ELF-1 (cell line): ENCODE measurements at places on chromosomes 1 and 21.
A peak's percentile ranks its signal among the peaks of the same experiment; 100 is the strongest.

DNA sequence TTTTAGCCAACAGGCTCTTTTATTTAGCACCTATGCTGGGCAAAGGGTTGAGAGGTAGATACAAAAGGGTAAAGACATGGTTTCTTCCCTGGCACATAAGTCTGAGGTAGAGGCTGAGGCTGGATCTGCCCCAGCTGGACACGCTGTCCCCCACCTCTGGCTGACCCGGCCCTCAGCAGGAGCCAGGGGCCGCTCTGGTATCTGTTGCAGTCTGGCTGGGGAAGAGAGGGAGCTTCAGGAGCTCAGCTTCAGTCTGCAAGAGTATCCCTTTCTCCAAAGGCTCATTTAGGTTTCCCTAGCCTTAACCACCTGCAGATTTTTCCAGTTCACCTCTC, 14.2 kb downstream of the BLACAT1 start:
- no peak for DNase-seq

DNA sequence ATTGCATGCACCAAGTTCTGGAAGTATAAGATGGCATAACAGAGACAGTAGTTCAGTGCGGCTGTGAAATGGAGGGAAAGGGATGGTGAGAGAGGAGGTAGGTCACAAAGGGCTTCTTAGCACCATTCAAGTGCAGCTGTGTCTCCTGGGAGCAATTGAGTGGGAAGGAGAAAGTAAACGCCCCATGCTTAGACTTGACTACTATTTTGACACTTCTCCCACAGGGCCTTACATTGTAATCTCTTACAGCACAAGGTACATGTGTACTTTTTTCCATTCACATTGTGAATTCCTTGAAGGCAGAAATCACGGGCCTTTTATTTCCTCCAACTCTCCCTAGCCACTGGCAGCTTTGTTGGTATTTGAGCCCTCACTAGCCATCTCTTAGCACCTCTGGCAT, 239.6 kb upstream of the FOXD3 start:
- DNase-seq, result no peak

DNA sequence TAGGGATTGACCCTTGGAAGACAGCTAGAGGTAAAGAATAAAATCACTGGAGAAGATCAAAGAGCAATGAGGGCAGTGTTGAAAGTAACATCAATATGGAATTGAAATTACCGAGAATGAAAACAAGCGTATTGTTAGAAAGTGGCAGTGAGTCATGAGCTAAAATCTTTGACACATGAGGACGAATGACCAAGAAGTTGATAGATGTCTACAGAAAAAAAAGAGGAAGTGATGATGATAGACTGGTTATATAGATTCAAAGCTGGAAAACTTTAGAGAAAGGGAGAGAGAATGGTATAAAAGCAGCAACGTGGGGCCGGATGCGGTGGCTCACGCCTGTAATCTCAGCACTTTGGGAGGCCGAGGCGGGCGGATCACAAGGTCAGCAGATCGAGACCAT, 12.5 kb upstream of the DNM3 start:
- no peak for DNase-seq

GRCh38 chr1:164240081-164240480, 318.9 kb upstream of the PBX1 start:
- DNase-seq, result peak; percentile 44

DNA sequence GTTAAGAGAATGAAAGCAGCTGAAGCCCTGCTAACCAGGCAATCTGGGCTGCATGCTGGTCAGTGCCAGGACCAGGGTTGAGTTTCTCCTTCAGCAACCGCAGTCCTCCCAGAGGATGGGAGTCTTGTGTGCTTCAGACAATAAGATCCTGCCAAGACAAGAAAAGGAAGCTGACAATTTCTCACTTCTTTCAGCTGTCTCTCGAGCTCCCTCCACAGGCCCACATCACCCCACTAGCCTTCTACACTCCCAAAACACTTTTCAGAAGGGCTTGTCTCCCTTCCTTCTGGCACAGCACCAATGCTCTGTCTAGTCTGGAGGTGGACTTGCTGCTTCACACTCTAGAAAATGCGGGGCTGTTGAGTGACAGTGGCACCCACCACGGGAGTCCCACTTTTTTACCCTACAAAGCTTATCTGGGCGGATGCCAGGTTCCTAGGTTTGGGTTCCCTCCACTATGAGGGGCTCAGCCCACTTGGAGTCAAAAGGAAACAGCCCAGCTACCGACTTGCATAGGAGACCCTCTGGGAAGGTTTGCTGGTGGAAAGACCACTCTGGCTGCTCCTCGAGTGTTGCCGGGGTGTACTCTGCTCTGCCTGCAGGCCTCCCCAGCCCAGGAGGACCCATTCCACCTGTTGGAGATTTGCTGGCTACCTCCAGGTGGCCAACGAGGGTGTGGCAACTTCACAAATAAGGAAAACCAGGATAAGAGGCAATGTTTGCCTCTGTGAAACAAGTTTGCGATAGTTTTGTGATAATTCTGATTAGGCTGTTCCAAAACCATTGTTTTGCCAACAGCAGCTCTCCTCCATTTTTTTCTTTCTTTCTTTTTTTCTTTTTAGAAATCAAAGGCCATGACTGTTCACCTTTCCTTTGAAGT, 68.9 kb downstream of the TENT5C start:
- DNase-seq, result peak; percentile 38

GRCh38 chr21:46145159-46145839, 10.1 kb downstream of the FTCD start:
- no peak for DNase-seq

DNA sequence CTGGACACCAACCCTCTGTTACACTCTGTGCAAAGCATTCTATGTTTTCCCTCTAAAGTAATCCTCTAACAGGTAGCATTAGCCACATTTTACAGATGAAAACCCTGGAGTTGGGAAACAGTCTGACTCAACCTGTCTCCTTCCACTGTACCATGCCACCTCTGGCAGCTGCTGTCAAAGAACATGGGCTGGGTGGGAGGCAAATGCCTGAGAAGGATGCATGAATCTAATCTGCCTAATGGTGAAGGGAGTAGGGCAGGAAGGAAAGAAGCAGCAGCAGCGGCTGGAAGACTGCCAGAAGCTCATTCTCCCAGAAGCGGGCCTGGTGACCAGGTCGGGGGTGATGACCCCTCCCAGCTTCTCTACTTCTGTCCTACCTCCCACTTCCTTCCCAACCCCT, 21.7 kb downstream of the LRRC71 start:
- DNase-seq, result no peak

GRCh38 chr1:7663451-7664146, 107.5 kb upstream of the VAMP3 start:
- no peak for DNase-seq

DNA sequence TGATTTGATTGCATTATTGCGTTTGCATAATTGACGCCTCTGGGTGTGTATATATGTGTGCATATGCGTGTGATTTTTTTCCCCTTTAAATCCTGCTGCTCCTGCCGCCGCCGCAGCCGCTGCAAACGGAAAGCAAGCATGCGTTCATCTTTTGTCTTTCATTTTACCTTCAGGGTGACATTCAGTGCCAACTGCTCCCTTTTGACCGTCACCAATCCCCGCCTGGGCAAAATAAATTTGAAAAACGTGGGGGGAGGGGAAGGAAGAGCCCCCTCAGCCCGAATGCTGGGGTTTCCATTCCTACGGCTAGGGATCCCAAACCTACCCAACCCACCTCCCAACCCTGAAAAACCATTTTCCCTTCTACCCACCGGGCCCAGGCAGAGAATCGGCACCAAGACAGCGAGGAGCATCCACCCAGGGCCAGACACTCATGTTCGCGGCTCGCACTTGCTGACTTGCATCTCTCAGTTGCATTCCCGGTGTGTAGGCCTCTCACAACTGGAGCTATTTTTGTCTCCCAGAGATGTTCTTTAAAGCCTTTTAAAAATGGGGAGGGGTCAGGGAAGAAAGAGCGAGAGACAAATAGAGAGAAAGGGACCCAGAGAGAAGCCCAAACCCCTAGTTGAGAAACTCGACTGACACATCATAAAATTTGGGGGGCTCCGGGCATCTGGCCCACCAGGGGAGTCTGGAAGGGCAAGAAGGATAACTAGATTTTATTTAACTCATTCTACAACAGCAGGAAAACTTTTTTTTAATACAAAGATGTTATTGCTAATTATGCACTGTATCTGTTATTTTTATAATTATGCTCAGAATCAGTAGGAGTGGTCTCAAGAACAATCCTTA, 367.1 kb upstream of the ESRRG start:
- DNase-seq, result no peak

- DNase-seq, result no peak
Measured at GRCh38 chr1:203424861-203425662, 50.5 kb upstream of the PRELP start.

- peak; percentile 39 for DNase-seq
Measured at GRCh38 chr1:66925944-66926343, 1.2 kb downstream of the MIER1 start.

DNA sequence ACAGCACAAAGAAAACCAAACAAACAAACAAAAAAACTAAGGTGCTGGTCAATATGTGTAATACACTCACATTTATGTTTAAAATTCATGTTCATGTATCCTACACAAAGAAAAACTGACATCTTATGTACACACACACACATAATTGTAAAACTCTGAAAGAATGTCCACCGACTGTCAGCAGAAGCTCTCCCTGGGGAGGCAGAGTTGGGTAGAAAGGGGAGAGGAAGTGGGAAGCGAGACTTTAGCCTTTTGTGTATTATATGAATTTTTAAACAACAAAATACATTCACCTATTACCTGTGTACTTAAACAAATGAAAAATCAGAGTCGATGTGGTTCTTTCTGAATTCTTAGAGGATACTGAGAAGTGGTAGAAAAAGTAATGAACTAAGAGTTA, 88.3 kb downstream of the ABCA4 start:
- no peak for DNase-seq

- peak; percentile 4 for DNase-seq
Measured at GRCh38 chr1:20729155-20729931, 3.2 kb downstream of the SH2D5 start.

DNA sequence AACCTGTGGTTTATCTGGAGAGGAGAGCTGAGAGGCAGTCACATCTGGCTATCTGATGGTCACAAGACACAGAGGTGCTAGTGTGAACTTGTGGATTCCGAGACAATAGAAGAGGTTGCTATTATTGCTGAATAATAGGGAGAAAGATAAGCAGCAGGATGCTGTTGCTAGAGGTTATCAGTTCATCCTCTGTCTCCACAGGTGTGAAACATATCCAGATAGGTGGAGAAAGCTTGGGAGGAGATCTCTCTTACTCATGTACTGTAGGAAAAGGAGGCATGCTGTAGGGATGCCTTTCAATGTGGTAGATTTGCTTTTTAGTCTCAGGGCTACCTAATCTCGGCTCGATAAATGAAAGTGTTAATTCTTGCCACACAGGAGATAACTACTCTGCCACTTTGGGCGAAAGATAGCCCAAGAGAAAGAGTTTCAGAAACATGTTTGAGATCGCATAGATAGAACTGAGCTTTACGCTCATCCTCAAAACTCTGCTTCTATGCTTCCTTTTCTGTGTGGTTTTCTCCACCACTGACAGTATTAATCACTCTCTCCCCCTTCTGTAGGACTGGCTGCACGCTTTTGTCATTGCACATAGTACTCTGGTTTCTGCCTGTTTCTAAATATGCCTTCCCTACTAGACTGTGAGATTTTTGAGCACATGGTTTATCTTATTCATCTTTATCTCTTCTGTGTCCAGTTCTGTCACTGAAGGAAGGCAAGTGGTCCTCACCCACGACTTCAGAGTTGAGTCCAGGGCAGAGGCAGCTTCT, 36.7 kb upstream of the PLXNA2 start:
- no peak for DNase-seq

DNA sequence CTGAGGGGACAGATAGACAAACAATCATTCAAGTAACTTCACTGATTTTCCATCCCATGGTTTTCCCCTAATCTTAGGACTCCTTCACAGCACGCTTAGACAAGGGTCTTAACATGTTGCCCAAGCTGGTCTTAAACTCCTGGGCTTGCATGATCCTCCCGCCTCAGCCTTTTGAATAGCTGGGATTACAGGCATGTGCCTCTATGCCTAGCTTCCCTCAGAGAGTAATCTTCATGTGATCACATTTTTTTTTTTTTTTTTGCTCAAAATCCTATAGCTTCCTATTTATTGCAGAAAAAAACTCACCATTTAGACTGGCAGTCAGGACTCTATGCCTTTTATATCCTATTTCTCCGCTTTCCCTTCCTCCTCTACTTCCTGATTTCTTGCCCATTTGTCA, 90.4 kb upstream of the DPH5 start:
- DNase-seq, result no peak

GRCh38 chr1:22851517-22851916, 121.1 kb downstream of the LACTBL1 start:
- DNase-seq, result no peak

DNA sequence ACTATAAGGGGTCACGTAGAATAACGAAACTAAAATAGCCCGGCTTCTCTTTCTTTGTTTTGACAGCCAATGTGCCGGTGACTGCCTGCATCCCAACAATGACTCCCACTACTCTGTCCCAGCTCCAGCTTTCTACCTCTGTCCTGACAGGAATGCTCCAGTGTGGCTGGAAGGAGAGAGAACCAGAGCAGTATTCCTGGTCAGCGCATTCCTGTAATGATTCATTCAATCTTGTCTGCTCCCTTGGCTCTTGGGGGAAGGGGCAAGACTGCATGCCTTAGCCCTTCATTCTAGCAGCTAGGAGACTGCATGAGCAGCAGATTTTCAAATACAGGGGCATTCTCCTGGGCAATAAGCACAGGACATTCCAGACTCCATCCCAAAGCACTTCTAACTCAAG, 132.1 kb upstream of the PRMT6 start:
- DNase-seq, result peak; percentile 48

GRCh38 chr1:28162151-28162550, 14.3 kb downstream of the PTAFR start:
- no peak for DNase-seq

GRCh38 chr1:152061952-152062351, 25.1 kb upstream of the S100A11 start:
- no peak for DNase-seq

GRCh38 chr21:45135122-45135521, 60.7 kb downstream of the ADARB1 start:
- no peak for DNase-seq

DNA sequence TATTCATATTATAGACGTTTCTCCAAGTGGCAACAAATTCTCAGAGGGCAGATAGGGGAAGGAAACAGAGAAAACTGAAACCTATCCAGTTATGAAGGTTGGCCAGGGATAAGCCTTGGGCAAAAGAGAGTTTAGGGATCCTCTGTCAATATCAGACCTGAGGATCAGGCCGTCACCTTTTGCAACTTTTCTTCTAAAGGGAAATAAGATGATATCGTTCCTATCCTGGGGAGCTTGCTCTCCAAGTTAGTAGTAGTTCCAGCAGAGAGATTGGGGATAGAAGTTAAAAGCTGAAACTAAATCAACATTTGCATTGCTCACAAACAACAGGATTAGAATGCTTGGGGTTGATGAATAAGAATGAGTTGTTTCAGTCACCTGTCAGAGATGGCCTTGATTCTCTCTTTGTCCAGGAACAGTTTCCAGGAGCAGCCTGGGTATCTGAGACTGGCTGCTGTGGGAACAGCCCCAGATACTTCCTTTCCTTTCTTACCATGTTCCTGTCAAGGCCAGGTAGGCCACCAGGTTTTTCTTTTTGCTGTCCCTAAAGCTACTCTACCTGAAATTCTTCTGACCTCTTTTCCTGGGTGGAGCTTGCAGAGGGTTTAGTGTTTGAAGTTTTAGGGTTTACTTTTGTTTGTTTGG, 2.5 kb downstream of the RIIAD1 start:
- DNase-seq, result no peak
